ENCODE measurements at places on chromosomes 16 and 17.

DNA sequence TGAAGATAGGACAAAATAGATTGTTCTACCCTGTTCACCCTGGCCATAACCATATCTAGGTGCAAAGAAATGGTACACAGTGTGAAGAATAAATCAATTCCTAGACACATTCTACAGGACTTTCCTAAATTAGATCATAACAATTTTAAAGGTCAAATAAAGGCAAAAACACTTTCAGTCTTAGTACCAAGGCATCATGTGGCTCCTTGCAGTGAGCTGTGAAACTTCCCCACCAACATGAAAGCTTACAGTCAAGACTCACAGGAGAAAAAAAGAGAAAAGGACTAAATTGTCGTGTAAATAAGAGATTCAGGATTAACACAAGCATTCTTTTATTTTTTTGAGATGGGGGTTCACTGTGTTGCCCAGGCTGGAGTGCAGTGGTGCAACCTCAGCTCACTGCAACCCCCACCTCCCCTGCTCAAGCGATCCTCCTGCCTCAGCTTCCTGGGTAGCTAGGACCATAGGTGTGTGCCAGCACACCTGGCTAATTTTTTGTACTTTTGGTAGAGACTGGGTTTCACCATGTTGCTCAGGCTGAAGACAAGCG, 14.2 kb downstream of the NSMCE1 start:
- no peak for DNase-seq

GRCh38 chr16:85659805-85660511, 28.8 kb downstream of the GINS2 start:
- peak; percentile 70 for DNase-seq

DNA sequence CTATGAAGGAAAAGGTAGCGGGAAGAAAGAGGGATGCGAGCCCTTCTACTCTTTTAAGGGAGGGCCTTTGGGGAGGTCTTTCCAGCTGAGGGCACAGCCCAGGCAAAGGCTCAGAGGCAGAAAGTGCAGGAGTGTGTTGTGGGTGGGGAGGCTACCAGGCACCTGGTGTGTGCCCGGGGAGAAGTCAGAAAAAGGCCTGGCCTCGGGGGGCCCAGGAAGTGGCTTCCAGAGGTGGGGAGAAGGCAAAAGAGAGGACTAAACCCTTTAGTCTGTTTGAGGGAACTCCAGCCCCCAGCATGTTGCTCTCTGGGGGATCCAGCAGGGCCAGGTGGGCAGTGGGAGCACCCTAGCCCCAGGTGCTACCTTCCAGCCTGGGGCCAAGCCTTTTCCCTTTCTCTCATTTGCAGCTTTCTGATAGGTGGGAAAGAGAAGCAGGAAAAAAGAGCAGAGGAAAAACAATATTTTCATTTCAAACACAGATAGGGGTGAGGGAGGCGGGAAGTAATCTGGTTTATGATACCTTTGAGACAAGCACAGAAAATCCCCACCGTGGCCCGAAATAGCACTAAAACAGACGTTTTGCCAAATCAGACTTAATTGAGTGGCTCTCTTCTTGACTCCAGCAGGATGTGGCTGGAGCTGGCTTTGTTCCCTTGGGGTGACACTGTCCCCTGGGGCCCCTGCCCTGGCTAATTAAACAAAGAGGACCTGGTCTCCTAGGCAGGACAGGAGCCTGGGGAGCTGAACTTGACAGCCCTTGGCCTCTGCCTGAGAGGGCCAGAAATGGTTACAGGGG, 10.4 kb downstream of the RAI1 start:
- DNase-seq, result no peak

DNA sequence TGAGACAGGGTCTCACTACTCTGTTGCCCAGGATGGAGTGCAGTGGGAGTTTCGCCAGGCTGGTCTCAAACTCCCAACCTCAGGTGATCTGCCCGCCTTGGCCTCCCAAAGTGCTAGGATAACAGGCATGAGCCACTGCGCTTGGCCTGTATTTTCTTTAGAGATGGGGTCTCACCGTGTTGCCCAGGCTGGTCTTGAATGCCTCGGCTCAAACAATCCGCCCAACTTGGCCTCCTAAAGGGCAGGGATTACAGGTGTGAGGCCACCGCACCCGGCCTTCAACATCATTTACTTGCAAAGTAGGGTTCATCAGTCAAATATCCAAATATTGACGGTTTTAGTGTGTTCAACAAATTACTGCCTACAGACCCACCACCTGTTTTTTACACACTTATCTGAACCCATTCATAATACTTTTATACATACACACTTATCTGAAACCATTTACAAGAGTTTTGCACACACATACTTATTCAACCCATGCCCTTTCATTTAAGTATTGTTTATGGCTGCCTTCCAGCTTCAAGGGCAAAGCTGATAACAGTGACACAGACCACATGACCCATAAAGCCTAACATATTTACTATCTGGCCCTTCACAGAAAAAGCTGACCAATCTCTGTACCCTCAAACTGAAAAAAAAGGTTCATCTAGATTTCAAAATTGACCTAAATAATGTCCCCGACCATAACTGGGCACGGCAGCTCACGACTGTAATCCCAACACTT, 11.9 kb downstream of the TMEM170A start:
- no peak for DNase-seq

- peak; percentile 60 for DNase-seq
These were observed 23.1 kb downstream of the LAT start for GRCh38 chr16:29007730-29008593.

GRCh38 chr16:84014570-84015327, 27.8 kb downstream of the SLC38A8 start:
- no peak for DNase-seq

- peak; percentile 72 for DNase-seq
These were observed at the start of gene CHRNE for GRCh38 chr17:4903051-4903818. Gene CHRNE, minus strand, starts transcription at chr17:4903098. Its CDS starts 35 bp downstream, at chr17:4903063.

DNA sequence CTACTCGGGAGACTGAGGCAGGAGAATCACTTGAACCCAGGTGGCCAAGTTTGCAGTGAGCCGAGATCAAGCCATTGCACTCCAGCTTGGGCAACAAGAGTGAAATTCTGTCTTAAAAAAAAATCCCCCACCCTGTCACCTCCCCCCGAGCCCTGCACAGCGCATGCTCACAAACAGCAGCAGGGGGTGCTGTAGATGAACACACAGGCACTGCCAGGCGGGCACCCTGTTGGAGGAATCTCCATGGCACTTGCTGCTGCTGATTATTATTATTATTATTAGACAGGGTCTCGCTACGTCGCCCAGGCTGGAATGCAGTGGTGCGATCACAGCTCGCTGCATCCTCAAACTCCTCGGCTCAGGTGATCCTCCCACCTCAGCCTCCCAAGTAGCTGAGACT, 24.6 kb downstream of the FZD2 start:
- no peak for DNase-seq

GRCh38 chr16:2816751-2817339, at the start of gene PRSS21:
Gene PRSS21, plus strand, starts transcription at chr16:2817237. Its CDS starts 32 bp downstream, at chr16:2817269.
- peak; percentile 15 for DNase-seq

- peak; percentile 13 for DNase-seq
These were observed 97.3 kb downstream of the SDK2 start for GRCh38 chr17:73546770-73547536.

DNA sequence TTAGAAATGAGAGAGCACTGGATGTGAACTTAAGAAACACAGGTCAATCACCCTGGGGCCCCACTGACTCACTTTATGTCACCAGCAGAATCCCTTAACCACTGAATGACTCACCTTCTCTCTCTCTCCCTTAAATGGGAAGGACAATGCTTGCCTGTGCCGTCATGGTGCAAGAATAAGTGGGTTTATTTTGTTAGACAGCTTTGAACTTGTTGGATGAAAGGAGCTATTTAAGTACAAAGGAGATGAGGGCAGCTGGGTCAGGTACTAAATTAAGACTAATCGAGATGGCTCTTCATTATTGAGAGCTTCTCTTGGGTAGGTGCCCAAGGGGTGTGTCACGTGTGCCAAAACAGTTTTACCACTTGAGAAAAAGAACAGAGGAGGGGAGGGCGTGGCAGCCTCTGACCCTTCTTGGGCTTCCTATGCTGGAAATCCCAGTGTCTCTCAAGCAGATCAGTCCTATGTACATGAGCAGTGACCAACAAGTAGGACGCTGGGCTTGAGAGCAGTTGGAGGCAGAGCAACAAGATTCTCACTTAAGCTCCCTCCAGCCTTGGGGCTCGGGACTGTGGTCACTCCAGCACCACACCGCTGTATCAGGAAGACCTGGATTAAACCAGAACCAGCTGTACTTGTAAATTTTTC, 6.7 kb upstream of the KRT31 start:
- DNase-seq, result peak; percentile 32

GRCh38 chr17:67177732-67178131, 67.3 kb downstream of the HELZ start:
- no peak for DNase-seq

DNA sequence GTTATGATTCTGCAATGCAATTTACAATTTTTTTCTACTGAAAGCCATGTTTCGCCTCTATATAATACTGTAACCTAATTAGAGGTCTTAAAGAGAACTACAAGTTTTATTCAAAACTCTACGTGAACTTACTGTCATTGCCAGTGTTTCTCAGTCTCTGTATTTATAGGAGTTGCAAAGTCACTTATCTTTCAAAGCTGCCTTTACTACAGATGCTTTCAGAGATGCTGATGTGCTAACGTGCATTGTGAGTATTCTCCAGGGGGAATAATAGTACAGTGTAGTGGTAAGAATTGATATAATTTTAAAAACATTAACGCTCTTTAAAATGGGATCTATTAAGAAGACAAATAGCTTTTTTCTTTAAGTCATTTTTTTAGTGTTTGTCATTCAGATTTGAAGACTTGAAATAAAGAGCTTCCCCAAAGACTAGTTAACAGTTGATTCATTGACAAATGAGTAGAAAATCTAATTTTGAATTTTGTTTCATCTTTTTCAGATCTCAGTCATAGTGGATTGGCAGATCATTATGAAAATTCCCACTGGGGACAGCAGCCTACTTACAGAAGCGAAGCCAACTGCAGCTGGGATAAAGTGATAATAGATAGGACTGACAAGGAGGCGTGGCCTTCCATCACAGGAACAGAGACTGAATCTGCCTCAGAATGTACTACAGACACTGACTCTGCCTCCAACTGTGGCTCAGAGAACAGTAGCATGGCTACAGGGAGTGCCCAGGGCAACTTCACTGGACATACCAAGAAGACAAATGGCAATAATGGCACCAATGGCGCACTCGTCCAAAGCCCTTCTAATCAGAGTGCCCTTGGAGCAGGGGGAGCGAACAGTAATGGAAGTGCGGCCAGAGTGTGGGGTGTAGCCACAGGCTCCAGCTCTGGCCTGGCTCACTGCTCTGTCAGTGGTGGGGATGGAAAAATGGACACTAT, 79.9 kb downstream of the TMC6 start:
- DNase-seq, result no peak

Measured in stimulated activated CD4-positive, alpha-beta T cell treated with anti-CD3 and anti-CD28 coated beads, Interleukin-2, amount 100 ng/mL, for 48 hours (primary cell).